ENCODE measurements at places on chromosomes 12 and 14.

DNA sequence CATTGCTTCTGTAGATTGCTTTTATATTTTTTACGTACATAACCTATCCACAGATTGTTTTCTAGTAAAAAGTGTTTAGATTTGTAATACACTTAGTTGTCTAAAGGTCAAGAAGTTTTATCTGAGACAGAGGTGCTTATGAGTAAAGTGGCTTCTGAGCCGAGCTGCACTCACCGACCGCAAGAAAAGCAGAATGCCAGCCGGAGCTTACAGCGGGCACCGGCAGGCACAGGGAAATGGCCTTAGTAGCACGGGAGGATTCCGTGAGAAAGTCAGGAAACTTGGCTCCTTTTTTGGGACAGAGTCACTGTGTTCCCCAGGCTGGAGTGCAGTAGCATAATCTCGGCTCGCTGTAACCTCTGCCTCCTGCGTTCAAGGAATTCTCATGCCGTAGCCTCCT, 29.8 kb downstream of the PIWIL1 start:
- DNase-seq, result no peak

DNA sequence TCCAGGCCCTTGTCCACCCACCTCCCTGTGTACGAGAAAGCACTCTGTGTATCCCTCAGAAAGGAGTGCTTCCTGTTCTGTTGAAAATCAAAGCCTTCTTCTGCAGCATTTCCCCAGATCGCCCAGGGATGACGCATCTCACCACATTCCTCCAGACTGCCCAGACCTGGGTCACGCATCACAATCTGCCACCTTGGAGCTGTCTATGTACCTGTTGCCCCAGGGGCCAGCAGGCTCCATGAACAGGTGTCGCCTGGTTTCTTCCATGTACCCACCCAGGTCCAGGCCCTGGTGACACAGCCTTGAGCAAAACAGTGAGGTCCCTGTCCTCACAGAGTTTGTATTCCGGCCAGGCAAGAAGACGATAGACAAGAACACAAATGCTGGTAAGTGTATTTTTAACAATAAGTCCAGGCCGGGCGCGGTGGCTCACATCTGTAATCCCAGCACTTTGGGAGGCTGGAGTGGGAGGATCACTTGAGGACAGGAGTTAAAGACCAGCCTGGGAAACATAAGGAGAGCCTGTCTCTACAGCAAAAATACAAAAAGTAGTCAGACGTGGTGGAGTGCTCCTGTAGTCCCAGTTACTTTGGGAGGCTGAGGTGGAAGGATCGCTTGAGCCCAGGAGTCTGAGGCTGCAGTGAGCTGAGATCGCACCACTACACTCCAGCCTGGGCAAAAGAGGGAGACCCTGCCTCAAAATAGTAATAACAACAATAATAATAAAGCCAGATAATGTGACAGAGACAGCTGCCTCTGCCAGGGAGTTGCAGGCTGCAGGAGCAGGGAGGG, 6.8 kb upstream of the PPP1R13B start:
- no peak for DNase-seq

DNA sequence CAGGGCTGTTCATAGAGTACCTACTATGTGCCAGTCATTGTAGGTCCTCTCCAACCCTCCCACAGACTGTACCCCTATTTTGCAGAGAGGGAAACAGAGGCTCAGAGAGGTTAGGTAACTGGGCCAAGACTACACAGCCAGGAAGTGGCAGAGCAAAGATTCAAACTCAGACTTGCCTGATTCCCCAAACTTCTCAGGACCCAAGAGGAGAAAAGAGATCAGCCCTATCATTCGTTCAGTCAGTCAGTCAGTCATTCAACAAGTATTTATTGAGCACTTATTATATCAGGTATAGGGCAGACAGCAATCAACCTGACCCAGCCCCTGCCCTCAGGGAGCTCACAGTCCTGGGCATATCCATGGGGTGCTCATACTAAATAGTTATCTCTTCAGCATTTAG, 39.6 kb upstream of the CORO1C start:
- DNase-seq, result no peak

GRCh38 chr12:94815958-94816357, 165.6 kb upstream of the TMCC3 start:
- no peak for DNase-seq

- DNase-seq, result no peak
Observed at GRCh38 chr14:100066962-100067361, 1.7 kb downstream of the EVL start.

GRCh38 chr14:22466491-22466890, 122.5 kb downstream of the DAD1 start:
- no peak for DNase-seq
